Hematopoietic multipotent progenitor cell treated with erythropoietin and hydrocortisone succinate and interleukin-3 and kit ligand, for 17 days (in vitro differentiated cells): ENCODE measurements at places on chromosomes 6 and 20.

GRCh38 chr6:32058511-32058963, 20.3 kb downstream of the CYP21A2 start:
- DNase-seq = no peak

GRCh38 chr6:150723857-150724256, 124.2 kb downstream of the PLEKHG1 start:
- DNase-seq = no peak

DNA sequence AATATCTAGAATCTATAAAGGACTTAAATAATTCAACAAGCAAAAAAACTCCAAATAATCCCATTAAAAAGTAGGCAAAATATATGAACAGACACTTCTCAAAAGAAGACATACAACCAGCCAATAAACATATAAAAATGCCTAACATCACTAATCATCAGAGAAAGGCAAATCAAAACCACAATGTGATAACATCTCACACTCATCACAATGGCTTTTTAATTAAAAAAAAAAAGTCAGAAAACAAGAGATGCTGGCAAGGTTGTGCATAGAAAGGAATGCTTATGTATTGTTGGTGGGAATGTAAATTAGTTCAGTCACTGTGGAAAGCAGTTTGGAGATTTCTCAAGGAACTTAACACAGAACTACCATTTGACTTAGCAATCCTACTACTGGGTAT, 979.6 kb upstream of the MAP3K7 start:
- DNase-seq = no peak

- DNase-seq = no peak
These were observed 83.9 kb upstream of the CEP85L start for GRCh38 chr6:118735320-118735719.

GRCh38 chr6:17353440-17354175, 39.8 kb upstream of the CAP2 start:
- no peak for DNase-seq
